ENCODE measurements at places on chromosomes 2 and 18.

DNA sequence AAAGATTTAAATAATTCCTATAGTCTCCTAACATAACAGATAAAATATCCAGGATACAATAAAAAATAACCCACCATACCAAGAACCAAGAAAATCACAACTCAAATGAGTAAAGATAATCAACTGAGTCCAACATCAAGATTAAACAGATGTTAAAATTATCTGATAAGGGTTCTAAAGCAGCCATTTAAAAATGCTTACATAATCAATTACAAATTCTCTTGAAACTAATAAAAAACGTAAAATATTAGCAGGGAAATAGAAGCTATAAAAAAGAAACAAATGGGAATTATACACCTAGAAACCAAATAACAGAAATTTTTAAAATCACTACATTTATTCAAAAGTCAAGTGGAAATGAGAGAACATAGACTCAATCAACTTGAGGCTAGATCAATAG, 297.7 kb upstream of the RAB6C start:
- no peak for DNase-seq

- DNase-seq, result no peak
These were observed 762.4 kb downstream of the DSC3 start for GRCh38 chr18:30280186-30280585.

DNA sequence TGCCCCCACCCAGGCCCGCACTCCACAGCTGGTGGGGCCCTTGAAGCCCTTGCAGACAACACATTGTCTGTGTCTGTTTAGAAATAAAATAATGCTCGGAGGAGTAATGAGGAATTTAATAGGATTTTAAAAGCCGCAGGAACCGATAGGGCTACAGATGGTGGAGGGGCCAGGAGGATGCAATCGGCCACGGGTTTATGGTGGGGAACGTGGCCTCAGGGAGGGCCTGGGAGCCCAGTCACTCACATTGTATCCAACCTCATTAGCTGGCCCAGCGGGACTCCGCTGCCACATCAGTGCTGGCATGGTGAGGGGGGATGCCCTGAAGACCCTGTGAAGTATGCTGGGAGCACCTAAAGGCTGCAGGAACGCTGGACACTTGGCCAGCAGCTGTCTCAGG, 252.0 kb downstream of the CELF4 start:
- no peak for DNase-seq

GRCh38 chr2:234492717-234493485, 4.0 kb downstream of the ARL4C start:
- no peak for DNase-seq

DNA sequence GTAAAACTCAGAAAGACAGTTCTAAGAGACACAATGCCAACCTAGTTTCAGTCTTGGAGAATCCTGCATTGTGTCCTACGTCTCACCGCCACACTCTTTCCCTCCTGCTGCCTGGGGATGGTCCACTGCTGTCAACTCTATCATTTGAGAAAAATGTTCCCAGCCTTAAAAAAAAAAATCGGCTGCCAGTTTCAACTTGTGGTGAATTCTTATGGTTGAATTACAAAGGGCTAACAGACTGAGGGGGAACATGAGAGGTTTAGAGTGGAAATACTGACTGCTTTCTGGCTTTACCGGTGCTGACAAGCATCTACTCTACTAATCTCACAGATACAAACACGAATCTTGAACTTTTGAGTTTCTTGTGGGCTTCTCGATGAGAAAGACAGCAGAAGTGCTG, 74.0 kb downstream of the NAB1 start:
- DNase-seq, result no peak

- DNase-seq, result peak; percentile 83
These were observed 45.8 kb downstream of the LDLRAD4 start for GRCh38 chr18:13264091-13265007.

DNA sequence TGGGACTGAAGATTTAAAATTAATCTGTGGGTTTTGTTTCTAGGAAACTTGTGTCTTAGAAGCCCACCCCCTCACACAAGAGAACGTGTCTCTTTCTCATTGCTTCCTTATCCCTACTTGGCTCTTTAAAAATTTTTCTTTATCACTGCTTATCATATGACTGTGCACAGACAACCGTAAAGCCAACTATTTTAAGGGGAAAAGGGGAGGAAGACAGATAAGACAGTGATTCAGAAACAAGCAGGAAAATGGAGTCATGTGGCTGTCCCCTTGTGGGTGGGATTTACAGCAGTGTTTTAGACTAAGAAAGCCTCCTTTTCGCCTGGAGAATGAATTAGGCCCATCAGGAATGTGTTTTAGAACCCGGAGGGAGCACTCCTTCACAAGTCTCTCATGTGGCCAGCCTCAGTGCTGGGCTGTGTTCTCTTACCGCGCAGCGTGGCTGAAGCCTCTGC, 17.6 kb downstream of the PRKCE start:
- no peak for DNase-seq

DNA sequence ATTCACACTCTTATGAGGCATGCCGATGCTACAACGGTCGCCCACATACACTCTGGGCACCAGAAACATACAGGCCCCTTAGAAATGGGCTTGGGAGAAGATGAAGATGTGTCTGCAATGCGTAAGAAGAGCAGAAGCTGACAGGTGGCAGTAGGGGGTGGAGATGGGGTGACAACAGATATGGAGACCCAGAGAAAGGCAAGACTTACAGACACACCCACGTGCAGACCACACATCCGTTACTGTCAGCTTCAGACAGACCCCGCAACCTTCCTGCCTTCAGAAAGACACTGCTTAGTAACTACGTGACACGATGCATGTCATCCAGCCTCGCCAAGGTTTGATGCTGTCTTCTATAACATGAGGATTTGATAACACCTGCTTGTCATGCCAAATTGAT, 89.5 kb downstream of the ZFP36L2 start:
- no peak for DNase-seq

DNA sequence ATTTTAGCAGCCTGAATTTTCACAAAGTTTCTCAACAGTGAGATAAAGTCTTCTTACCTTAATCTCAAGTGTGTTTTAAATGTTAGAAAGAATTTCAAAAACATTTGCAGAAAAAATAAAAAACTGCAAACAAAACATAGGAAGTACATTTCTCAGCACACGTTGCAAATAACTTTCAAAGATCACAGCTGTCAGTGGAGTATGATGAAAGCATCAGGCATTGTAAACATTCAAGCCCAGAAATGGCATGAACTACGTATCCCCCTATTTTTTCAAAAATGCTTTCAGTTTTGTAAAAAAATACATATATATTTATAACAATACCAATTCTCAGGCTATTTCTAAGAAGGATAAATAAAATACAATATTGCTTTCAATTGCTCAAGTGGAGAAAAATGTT, 320.6 kb upstream of the TFPI start:
- DNase-seq, result no peak

DNA sequence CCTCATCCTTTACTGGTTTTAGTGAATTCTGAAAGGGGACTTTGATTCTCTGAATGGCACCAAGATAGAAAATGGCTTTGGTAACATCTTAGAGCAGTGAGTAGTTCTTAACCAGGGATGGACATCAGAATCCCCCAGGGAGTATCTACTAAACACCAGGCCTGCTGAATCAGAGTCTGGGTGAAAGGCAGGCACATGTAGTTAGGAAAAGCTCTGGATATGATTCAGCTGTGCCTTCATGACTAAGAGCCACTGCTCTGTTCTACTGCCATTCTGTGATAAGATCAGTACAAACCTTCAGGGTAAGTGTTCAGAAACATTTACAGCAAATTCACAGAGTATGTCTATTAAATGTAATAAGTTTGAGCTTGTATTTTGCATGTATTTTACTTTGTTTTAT, 46.2 kb upstream of the B3GNT2 start:
- no peak for DNase-seq

DNA sequence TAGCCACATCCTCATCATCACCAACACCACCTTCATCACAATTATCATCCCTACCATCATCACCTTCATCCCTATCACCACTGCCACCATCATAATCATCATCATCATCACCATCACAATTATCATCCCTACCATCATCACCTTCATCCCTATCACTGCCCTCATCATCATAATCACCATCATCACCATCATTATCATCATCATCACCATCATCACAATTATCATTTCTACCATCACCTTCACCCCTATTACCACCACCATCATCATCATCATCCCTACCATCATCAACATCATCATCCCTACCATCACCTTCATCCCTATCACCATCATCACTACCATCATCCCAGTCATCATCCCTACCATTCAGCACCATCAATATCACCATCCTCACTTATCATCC, 140.5 kb downstream of the LOXHD1 start:
- no peak for DNase-seq

DNA sequence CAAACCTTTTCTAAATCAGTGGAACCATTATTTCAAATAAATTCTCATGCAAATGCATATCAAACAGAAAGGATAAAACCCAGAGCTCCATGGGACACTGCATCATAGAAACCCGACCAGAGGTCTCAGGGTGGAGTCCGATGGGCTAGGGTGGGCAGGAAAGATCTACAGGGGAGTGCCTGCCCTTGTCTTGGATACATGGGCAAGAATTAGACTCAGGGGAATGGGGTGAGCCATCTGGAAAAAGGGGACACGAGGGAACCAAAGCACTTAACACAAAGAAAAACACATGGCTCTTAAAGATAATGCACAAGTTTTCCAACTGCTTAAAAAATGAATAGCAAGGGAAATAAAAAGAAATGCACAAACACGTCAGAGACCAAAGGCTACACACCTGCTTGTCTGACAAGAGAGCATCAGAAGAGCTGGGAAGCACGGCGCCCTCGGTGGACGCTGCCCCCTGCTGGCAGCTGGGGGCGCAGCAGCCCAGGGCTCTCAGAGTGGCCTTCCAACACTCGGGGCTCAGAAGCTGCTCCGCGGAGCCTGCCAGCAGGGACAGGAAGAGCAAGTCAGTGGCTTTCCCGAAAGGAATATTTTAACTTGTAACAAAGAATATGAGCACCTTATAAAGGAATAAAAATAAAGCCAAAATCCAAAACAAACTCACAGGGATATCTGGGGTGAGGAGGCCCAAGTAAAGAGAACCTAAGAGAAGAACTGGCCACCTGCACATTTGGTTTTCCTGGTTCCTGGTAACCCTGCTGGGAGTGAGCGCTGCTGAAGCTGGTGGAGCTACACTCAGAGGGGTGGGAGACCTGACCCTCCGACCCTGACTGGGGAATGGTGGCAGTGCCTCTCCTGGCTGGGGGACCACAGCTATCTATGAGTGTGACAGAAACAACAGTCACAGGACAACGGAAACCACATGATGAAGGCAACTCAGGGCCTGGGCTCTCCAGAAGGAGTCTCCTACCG, 54.5 kb downstream of the SIGLEC15 start:
- peak; percentile 73 for DNase-seq

DNA sequence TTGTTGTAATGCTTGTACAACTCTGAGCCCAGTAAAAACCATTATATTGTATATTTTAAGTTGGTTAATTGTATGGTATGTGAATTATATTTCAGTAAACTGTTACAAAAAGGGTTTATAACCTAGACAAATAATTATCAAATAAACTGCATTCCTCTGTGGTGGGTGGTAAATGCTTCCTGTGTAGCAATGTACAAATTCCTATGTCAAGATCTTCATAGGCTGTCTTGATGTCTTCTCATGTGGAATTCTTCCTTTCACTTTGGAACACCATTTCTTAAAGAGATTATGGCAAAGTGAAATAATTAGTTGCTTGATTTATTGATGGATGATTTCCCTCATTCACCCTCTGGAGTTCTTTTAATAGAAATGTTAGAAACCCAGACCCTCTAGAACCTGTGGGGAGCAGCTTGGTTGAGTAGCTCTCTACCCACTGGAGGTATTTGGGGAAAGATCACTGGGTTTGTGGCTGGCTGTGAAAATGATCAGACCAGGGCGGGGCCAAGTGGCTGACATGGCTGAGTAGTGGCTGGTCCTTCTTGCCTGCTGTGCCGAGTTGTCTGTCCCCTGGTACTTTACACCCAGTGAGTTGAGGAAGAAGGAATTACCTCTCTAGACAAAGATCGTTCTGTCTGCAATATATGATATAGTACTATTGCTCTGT, 22.4 kb upstream of the MGAT5 start:
- DNase-seq, result no peak

GRCh38 chr2:20525041-20526035, 78.5 kb downstream of the RHOB start:
- no peak for DNase-seq

GRCh38 chr2:43149482-43150107, 76.8 kb downstream of the ZFP36L2 start:
- DNase-seq, result no peak

DNA sequence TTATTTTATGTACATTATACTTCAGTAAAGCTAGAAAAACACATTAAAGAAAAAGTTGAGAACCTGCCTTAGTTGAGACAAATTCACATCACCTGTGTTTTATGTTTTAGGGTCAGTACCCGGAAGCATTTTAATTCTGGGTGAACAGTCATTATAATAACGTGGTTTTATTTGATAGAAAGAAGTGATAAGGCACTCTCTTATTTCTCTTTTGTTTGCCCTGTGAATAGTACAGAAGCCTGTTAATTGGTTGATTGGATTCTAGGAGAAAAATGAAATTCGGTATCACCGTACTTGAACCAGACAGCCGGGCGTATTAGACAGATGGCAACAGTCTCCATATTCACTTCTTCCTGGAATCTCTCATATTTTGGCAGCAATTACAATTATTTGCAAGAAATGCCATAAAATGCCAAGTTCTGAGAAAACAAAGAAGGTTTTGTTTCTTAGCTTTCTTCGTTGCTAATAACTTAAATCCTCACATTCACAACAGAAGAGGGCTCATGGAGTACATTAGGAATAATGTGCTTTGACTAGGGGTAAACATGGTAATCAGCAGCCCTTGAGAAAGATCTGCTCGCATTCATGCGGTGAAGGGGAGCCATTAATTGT, 168.7 kb upstream of the RASGRP3 start:
- DNase-seq, result no peak

DNA sequence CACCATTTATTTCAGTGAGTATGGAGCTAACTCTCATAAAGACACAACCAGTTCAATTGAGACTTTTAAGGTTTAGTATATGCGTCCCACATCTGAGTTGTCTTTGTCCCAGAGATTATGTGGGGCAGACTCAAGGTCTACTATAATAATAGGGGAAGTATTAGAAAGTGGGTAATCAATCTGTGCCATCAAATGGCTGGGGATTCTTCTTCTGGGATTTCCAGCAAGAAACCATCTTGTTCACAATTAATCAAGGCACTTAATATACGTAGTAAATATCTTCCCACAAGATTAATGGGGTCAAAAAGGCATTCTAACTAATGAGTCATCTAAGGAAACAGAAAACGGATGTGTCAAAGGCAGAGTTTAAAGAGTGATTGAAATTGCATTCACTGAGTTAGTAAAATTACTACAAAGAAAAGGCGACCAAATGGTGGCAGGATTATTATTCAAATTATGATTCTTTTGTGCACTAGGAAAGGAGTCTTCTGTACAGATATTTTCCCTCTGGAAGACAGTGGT, 179.8 kb upstream of the REG3G start:
- DNase-seq, result no peak

Data from muscle of arm (tissue), 14 donors.